Posterior cingulate gyrus (tissue), 11 donors: ENCODE measurements at places on chromosomes 2 and 18.

DNA sequence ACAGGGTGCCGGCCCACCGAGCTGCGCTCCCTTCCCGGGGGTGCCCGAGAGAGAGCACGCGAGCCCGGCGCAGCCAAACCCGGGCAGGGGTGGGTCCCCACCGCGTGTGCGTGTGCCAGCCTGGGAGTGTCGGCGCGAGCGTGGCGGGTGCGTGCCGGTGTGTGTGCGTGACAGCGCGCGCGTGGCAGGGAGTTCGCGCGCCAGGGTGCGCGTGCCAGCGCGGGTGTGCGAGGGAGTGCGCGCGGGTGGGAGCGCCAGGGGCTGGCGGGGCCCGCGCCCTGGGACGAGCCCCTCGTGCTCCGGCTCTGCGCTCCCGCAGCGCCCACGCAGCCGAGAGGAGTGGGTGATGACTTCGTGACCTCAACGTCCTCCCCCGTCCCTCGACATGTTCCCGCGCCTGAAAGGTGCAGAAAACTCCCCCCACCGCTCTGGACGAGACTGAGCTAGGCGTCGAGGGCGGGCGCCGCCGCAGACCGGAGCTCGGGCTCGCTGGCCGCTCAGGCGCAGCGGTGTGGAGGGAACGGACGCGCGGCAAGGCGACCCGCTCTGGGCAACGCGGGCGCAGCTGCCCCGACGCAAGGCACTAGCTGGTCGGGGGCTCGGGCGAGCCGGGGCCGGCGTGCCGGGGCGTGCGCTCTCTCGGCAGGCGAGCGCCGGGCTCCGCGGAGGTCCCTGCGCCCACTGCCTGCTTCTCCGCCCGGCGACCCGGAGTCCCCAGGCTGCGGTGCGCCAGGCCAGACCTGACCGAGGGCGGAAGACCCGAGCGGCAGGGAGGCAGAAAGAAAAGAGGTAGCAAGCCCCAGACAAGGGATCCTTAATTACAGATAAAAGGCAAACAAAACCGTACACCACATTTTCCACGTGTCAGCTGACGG lies 582.8 kb downstream of the ZEB2 start:
- peak; percentile 54 for DNase-seq

DNA sequence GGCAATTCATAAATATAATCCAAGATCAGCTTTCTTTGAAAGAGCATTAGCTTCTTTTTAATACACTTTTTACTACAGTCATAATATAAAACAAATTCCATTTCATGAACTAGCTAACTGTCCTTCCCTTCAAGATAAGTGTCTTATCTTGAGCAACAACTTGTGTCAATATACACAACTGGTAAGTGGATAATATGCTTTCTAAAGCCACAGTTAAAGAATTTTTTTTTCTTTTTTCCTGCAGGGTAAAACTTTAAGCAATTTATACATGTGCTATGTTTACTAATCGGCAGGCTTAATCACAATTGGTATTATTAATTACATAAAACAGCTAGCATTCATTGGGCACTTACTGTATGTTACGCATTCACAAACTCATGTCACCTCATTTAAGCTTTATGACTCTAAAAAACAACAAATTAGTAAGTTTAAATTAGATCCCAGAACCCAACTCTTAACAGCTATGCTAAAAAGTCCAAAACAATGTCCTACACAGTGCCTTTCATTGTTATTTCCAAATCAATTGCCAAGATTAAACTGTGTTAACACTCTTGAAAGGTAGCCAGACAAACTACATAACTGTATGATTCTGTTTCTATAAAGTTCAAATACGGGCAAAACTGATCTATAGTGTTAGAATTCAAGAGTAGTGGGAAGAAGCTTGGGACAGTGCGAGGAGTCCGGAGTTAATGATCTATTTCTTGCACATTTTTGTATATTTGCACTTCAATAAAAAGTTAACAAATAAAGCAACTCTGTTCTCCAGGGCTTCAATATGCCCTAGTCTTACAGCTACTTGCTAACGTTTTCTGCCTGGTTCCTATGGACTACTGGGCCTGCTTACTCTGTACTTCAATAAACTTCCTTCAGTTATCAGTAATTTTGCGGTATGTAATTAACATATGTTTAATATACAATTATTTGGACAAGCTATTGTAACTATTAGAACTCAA lies 6.0 kb downstream of the TXNL1 start:
- no peak for DNase-seq

- peak; percentile 57 for DNase-seq
These were observed 117.1 kb upstream of the DTNA start for GRCh38 chr18:34592961-34593382.

DNA sequence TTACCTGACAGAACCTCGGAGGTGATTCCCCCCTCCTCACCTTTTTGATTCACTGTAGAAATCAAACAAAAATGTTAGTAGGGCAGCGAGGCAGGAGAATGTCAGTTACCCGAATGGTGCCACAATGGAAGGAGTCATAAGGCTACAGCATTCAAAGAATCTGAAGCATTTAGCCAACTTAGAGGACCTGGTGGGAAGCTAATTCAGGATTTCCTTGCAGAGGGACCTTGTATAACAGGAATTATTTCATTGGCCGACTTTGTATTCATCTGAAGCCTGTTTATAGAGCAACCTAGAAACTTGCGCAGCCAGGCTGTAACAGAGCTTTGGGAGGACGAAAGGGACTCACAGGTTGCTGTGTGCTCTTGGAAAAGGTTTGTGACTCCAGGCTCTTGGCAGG lies 129.1 kb upstream of the MMADHC start:
- DNase-seq, result no peak

DNA sequence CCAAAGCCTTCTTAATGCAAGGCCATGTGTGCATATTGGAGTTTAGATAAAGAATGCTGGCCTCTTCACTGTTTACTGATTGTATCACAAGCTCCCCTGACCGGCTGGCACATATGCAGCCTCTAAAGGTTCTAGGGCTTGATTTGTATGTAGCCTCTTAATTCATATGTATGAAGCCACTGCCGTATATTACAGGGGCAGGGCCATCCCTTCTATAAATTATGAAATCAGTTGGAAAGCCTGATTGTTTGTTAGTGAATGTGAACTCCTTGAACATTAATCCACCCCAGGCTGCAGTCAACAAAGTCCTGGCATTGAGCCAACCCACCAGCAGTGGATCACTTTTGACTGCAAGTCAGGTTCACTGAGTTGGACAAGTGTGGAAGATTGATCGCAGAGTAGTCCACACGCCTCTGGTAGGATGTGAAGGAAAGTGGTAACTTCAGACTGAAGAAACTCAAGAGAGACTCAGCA lies 61.6 kb upstream of the PARD3B start:
- DNase-seq, result no peak

GRCh38 chr2:209236377-209236776 lies 187.5 kb upstream of the MAP2 start:
- no peak for DNase-seq

DNA sequence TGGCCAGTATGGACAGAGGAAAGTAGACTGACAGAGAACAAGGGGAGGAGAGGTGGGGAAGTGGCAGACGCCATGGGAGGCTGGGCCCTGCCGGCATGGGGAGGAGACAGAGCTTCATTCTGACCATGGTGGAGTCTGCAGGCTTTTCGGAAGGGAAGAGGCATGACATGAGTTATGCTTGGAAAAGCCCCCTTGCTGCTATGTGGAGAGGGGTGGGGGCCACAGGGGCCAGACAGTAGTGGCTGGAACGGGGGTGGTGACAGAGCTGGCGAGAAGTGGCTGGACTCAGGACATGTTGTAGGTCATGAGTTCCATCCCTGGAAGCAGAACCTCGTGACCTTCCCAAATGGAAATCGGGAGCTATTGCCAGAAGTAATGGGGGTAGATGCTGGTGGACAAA lies 66.7 kb upstream of the DAPL1 start:
- no peak for DNase-seq

GRCh38 chr2:171529914-171530313 lies 7.6 kb downstream of the CYBRD1 start:
- no peak for DNase-seq

- peak; percentile 82 for DNase-seq
These were observed 7.3 kb upstream of the PRLH start for GRCh38 chr2:237558961-237559641.

- no peak for DNase-seq
These were observed 399.8 kb downstream of the CDH7 start for GRCh38 chr18:66150650-66151049.
